ENCODE measurements at places on chromosomes 11 and 22.
A peak's percentile ranks its signal among the peaks of the same experiment; 100 is the strongest.

GRCh38 chr22:31556627-31557203, 60.4 kb downstream of the SFI1 start:
- DNase-seq: peak; percentile 33

DNA sequence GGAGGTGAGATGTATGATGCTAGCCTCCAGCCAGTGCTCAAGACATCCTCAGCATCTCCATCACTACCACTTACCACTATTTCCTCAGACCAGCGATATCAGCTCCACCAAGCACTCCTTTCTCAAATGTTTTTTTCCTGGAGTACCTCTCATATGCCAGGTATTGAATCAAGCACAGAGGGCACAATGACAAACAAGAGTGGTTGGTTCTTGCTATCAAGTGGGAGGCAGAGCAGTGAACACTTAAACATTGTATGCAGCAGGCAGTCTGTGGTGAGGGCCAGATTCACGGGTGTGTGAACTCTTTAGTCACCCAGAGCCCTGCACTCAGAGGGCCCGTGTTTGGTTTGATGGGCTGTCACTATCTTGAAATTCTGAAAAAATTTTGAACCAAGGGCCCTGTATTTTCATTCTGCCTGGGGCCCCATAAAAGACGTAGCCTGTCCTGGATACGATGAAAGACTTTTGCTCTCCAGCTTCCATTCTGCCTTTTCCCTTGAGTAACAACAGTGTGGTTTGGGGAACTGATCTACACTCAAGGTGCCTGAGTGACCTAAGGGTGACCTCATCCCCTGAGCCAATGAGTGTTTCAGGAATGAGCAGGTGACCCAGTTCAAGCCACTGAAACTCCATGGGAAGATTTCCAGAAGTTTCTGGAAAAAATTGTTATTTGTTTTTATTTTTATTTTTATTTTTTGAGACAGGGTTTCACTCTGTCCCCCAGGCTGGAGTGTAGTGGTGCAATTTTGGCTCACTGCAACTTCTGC, 348.4 kb upstream of the NARS2 start:
- DNase-seq: no peak

DNA sequence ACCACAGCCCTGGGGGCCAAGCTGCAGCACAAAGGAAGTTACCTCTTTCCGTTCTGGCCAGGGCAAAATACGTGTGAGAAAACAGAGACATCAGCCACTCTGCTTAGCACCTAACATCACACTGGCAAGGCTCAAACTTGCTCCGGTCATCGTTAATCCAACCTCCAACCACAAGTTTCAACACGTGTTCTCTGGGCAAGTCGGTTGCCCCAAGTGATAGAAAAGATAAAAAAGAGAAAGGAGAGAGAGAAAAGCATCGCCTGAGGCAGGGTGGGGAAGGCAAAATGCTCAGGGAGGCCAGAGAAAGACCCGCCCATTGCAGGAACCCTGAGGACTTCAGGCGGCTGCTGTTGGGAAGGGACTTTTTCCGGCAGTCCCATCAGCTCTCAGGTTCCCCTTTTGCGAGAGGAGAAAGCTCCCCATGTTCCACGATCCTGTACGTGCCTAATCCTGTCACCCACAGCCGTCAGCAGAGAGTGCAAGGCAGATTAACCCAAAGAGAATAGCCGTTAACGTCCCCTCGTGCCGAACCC, 18.5 kb upstream of the B4GALNT4 start:
- DNase-seq: peak; percentile 57

- DNase-seq: no peak
Measured at GRCh38 chr22:34429314-34429713, 509.0 kb upstream of the LARGE1 start.
